ENCODE measurements at places on chromosomes 12 and 14.

- DNase-seq, result no peak
These were observed 537.6 kb upstream of the TMEM132C start for GRCh38 chr12:127729381-127729780.

- no peak for DNase-seq
These were observed 156.6 kb downstream of the RPAP3 start for GRCh38 chr12:47549258-47549657.

DNA sequence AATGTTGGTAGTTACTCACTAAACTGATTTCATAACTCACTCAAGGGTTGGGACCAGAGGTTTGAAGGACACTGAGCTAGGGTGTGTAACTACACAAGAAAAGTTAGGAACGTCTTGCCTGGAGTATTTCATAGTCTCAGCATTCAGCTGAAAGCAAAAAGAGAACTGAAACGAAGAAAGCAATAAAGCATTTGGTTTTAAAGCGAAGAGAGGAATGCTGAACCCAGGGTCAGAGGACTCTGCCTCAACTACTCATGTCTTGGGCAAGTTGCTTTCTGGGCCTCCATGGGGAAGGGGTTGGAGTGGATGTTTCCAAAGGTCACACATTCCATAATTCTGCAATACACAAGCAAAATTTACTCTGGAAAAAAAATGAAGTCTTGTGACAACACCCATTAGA, 1.4 kb downstream of the GNS start:
- no peak for DNase-seq

DNA sequence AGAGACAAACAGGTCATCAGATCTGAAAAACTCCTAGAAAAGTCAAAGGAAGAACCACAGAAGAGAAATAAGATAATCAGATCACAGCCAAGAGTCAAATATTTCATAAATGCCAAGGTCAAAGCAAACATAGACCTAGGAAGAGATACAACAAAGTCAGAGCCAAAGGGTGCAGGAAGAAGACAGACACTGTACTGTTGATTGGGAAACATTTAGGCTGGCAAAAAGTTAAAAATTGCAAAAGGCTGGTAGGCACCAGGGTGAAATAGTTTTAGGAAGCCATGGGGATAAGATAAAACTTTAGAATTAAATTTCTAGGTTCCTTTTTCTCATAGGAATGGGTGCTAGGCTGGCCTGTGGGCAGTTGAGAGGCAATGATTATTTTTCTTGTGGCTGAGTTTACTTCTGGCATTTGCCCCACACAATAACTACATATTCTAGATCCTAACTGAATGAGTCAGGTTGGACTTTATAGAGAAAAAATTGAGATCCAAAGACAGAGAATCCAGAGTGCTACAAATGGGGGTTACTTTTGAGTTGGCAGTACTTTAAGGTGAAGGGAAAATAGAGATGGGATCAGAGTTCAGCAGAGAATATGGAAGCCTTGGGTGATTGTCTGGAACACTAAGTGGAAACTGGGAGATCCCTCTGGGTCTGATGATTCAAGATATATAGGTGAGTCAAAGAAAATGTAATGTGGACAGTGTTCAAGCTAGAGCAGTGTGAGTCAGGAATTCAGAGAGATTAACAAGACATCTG, 215.5 kb downstream of the C12orf50 start:
- DNase-seq, result no peak

- DNase-seq, result no peak
These were observed 56.7 kb upstream of the PPP1R12A start for GRCh38 chr12:79991586-79991985.

DNA sequence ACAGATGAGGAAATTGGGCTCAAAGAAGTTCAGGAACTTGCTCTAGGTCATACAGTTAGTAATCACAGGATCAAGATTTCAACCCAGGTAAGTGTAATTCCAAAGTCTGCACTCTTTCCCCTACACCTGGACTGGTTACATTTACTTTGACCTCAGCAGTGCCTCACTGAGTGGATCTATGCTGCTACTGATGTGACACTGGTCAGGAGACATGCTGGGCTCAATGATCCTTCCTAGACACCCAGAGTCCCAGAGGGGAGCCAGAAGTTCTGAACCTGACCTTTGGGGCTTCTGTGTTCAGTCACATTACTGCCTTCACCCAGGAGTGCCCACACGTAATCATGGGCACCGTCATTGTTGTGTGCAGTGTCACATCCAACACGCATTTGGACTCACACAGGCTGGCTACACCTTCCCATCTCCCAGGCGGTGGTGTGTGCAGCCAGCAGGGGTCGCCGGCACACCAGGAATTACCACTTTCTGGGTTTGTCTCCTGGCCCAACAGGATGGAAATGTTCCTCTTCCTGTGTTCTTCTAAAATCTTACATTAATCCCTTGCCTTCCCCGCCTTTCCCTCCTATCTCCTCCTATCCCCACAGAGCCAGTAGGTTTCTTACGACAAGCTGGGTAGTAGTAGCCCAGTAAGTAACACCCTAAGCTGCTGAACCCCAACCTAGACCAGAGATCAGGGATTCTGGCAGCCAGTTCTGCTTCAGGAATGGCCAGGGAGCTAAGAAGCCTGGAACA, 25.6 kb downstream of the CALCOCO1 start:
- DNase-seq, result peak; percentile 54

DNA sequence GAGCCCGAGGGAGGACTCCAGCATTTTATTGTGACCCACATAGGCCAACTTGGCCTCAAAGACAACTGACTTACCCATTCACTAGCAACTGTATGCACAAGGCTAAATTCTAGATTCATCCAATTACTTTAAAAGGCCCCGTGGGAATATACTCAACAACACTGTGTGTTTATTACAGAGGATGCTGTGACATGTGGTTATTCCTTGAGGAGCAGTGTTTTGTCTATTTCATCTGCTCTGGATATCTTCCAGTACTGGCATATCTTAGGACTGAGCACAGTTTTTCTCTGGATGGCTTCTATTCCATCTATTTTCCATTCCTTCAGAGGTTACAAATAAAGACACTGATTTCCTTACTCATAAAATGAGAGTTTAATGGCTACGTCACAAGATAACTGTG, 87.2 kb upstream of the KRAS start:
- DNase-seq, result no peak

DNA sequence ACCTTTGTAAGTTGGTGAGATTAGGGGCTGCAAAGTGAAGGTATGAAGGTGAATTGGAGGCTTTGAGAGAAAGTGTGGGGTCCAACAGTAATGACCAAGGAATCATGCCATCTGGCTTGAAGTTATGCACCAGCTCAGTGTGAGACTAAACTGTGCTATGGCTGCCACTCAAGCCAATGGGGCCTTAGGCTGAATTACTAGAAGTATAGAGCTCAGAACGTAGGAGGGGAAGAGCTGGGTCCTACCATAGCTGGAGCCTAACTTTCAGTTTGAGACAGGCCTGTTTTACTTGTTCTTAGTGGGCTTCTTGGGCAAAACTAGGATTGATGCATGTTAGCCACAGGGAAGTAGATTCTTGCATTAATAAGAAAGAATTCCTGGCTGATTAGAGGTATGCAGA, 194.0 kb downstream of the TSPAN9 start:
- DNase-seq, result no peak

- DNase-seq, result no peak
These were observed 3.5 kb downstream of the RAP1B start for GRCh38 chr12:68614105-68614679.
